ENCODE measurements at places on chromosomes 13 and 19.

DNA sequence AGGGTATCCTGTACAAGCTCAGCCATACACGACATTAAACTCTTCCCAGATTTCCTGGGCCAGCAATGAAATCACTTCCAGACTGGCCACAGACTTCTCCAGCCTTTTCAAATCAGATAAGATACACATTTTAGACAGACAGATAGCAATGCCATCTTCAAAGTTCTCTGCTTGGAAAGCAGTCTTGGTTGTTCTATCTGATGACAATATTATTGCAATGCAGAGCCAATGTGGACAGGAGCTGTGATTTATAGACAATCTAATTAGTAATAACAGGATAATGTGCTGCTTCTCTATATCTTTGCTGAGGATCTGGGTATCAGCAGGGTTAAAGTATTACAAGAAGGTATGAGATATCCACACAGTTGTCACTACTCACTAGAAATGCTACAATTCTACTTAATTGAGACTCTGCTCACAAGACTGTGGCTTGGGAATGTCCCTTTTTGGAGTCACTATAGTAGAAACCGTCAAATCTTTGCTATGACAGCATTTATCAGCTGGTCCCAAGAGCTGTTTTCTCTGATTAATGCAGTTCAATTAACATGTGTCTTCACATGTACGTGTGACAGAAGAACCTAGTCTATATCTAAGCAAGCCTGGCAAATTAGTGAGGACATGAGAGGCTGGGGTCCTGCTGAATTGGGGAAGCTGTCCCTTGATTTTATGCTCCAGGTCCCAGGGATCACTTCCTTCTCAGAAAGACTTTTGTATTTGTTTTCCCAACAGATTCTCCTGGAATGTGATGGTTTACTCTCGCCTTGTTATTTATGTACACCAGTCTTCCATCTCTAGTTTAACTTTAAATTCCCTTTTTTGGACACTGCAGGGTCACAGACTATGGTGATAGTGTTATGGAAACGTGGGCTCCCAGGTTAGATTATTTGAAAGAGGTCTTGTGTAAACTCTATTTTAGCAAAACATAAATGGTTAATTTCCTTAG lies 68.8 kb downstream of the COL4A1 start:
- no peak for DNase-seq

GRCh38 chr19:32624410-32624809 lies 43.4 kb downstream of the PDCD5 start:
- no peak for DNase-seq

GRCh38 chr19:2332341-2333026 lies 4.0 kb downstream of the SPPL2B start:
- no peak for DNase-seq

DNA sequence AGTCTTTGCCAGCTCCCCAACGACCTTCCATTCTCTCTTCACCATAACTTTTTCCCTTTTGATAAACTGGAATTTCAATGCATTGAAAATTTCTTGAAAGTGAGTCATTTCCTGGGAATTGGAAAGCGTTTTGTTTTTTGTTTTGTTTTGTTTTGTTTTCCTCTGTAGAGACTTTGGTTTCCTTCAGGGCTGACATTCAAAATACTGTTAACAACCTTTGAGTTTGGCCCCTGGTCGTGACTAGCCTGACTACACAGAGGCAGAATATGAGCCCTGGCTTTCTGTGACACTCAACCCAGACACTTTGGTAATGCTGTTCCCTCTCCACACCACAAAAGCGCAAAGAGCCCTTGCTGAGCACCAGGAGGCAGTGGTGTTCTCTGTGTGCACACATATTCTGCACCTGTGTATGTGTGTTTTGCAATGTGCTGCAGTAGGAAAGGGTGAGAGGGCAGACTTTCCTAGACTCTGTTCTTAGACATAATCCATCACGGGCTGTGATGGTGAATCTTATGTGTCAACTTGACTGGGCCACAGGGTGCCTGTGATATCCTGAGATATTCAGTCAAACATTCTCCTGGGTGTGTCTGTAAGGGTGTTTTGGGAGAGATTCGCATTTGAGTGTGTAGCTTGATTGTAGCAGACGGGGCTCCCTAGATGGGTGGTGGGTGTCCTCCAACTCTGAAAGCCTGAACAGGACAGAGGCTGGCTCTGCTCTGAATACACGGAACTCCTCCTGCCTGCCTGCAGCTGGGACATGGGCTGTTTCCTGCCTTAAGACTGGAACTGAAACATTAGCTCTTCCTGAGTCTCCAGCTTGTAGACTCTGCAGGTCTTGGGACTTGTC lies 29.5 kb upstream of the ANKRD10 start:
- peak; percentile 36 for DNase-seq

DNA sequence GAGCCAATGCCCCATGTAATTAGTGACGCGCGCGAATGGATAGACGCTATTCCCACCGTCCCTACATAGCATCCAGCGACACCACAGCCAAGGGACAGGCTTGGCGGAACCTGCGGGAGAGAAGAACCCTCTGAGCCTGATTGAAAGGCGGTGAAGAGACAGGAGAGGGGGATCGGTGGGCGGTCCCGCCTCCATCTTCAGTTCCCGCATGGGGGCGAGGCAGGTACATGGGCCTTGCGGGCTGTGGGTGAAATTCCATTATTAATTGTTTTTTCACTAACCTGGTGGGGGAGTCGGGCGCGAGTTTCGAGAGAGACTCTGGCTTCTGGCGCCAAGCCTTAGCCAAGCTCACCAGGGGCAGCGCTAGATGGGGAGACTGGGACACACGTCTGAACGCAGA lies 8.4 kb upstream of the TEX101 start:
- no peak for DNase-seq

DNA sequence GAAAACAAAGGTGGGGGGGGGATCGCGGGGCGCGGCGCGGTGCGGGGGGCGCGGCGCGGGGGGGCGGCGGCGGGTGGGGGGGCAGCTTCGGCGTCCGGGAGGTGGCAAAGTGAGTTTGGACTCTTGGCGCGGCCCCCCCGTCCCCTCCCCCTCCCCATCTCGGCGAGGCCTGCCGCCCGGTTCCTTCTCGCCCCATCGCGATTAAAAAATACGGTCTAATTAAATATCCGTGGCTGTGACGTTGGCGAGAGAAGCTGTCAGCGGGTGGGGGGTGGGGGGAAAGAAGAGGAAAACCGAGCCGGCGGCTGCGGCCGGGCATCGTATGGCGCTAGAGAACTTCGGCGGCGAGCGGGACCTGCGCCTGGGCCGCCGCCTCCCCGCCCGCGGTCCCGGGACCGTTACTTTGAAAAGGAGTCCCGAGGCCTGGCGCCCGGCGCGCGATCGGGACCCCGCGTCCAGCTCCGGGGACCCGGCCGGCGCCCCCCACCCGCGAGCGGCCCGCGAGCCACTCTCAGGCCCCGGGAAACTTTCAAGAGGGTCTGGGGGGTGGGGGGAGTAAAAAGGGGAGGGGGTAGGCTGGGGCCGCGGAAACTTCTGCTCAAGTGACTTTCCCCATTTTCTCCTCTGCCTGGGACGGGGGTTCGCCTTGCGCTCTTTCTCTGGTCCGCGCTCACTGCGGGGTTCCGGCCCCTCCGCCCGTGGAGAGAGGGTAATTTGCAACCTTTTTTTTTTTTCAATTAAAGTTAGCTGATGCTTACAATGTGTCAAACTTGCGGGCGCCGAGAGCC lies 146.3 kb upstream of the ZNF536 start:
- no peak for DNase-seq

- DNase-seq = peak; percentile 76
These were observed 234.3 kb upstream of the STARD13 start for GRCh38 chr13:33519561-33520467.

- DNase-seq = no peak
These were observed 230.1 kb downstream of the KCTD12 start for GRCh38 chr13:76656056-76656455.

DNA sequence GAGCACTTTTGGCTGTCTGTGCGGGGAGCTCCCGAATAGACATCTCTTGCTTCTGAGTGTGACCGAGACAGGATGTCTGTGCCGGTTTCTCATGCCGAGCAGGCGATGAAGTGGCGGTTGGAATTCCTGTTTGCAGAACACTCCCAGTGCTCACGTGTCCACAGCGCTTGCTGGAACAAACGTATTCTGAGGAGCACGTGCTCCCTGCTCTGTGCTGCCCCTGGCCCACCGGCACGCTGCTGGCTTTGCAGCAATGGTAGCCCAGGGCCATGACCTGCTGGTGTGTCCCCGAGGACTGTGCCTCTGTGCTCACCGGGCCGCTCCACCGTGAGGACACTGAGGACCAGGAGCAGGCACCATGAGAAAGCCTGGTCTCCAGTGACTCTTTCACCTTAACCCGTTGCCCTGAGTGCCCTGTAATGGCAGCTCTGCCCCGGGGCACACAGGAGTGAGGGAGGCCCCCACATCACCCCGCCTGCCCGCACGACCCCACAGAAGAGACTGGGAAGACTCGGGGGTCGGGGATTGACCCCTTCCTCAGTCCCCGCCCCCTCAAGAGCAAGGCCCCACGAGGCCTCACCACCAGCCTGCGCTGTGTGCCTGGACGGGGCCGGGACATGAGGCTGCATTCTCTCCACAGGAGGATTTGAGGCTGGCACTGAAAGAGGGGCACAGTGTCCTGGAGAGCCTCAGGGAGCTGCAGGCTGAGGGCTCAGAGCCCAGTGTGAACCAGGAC lies 40.0 kb upstream of the F7 start:
- DNase-seq = no peak

- DNase-seq = no peak
These were observed 18.5 kb upstream of the USE1 start for GRCh38 chr19:17196610-17197009.

All from GM04504 (cell line).